ENCODE measurements at places on chromosomes 5 and 9. TPM values are rescaled to one million over a fixed set of nuclear protein-coding genes. Genes with fewer than 3 reads are reported as not detected.

GRCh38 chr5:58761407-58761806 is 178.5 kb downstream of the RAB3C start:
- no peaks in the 10 kb centered on the region for H3K36me3 ChIP-seq
- H3K27me3 ChIP-seq, result no peaks in the 10 kb centered on the region
- H3K4me1 ChIP-seq, result peaks cover 9% of the 10 kb centered on the region
- DNase-seq, result no peak

DNA sequence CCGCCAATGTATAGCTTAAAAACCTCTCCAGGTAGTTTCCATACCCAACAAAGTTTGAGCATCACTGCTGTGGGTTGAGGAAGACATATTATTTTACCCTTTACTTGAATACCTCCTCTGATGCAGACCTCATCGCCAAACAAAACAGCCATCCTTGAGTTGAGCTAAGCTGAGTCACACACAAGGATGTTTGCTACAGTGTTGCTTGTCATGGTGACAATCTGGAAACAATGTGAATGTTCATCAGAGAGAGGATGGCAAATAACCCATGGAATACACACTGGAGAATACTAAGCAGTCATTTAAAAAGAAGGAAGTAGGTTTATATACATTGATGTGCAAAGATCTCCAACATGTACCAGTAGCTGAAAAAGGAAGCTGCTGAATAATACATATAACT is 41.1 kb upstream of the TCF7 start:
- peaks cover 11% of the 10 kb centered on the region for H3K27me3 ChIP-seq
- no peaks in the 10 kb centered on the region for H3K36me3 ChIP-seq
- peaks cover 9% of the 10 kb centered on the region for H3K4me1 ChIP-seq
- no peak for DNase-seq
- no peak overlapping the region for H3K27ac ChIP-seq

DNA sequence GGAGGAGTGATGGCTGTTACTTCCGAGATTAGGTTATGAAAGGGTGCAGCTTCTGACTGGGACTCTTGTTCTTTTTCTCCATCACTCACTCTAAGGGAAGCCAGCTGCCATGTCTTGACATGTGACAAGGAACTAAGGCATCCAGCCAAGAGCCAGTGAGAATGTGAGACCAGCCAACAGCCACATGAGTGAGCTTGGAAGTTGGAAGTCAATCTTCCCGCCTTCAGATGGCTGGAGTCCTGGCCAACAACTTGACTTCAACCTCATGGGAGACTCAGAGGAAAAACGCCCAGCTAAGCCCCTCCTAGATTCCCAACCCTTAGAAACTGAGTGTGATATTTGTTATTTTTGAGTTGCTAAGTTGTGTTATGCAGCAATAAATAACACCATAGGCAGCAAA is 201.1 kb downstream of the SNX18 start:
- H3K27me3 ChIP-seq, result no peaks in the 10 kb centered on the region
- H3K27ac ChIP-seq, result no peak overlapping the region
- H3K4me1 ChIP-seq, result peaks cover 24% of the 10 kb centered on the region
- no peak for DNase-seq
- H3K36me3 ChIP-seq, result no peaks in the 10 kb centered on the region

GRCh38 chr5:123116757-123117156 is 27.7 kb downstream of the PRDM6 start:
- H3K27me3 ChIP-seq, result peaks cover 3% of the 10 kb centered on the region
- H3K27ac ChIP-seq, result no peak overlapping the region
- peaks cover 8% of the 10 kb centered on the region for H3K4me1 ChIP-seq
- no peak overlapping the region for H3K4me3 ChIP-seq
- H3K36me3 ChIP-seq, result no peaks in the 10 kb centered on the region
- no peak for DNase-seq

DNA sequence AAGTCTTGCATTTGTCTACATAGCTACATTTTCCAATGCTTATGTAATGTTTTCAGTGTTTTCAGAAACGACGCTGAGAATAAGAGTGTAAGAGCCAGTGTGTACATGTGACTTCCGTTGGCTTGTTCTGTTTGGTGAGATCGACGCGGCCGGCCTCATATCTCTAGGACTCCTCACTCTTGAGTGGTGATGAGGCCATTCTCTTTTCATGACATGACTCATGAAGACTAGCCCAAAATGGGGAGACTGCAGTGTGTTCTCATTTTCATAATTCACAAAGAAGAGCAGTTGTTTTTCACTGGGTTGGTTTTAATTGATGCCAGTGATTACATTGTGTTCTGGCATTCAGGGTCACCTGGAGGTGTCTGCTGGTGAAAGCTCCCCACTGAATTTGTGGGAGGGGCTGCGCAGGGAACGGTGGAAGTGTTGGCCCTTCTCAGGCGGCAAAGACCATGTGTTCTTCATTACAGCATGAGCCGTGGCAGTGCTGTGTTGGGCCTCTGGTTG is 131.5 kb upstream of the OTULINL start:
- peaks cover 49% of the 10 kb centered on the region for H3K4me1 ChIP-seq
- H3K36me3 ChIP-seq, result peaks cover 5% of the 10 kb centered on the region
- H3K27me3 ChIP-seq, result no peaks in the 10 kb centered on the region
- peak overlapping the region; percentile 87 for H3K27ac ChIP-seq

DNA sequence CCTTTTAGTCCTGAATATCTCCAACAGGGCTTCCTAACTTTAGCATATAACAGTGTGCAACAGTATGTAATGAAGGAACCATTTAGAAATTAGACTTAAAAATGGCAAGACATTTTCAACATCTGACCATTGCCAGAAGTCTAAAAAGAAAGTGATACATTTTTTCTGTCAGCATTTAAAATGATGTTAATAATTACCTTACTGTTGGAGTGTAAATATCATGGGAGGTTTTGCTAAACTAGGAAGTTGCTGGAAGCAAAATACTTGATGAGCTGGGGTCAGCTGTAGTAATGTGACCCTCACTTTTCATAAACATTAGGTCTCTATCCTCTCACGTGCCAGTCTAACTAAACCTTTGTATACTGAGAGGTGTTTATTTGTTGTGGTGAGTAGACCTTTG is 68.8 kb downstream of the NTRK2 start:
- no peaks in the 10 kb centered on the region for H3K27me3 ChIP-seq
- no peak overlapping the region for H3K27ac ChIP-seq
- H3K4me1 ChIP-seq, result no peaks in the 10 kb centered on the region
- no peak for DNase-seq

GRCh38 chr5:171914726-171915338 is 91.6 kb downstream of the FBXW11 start:
- H3K36me3 ChIP-seq, result no peaks in the 10 kb centered on the region
- peaks cover 13% of the 10 kb centered on the region for H3K4me1 ChIP-seq
- no peak overlapping the region for H3K4me3 ChIP-seq
- DNase-seq, result no peak
- H3K27me3 ChIP-seq, result no peaks in the 10 kb centered on the region
- no peak overlapping the region for H3K27ac ChIP-seq

- H3K36me3 ChIP-seq, result no peaks in the 10 kb centered on the region
- no peaks in the 10 kb centered on the region for H3K27me3 ChIP-seq
- H3K27ac ChIP-seq, result no peak overlapping the region
- H3K4me1 ChIP-seq, result peaks cover 5% of the 10 kb centered on the region
- no peak overlapping the region for H3K4me3 ChIP-seq
- no peak for DNase-seq
Measured at GRCh38 chr5:3336666-3337065, 259.0 kb upstream of the IRX1 start.

DNA sequence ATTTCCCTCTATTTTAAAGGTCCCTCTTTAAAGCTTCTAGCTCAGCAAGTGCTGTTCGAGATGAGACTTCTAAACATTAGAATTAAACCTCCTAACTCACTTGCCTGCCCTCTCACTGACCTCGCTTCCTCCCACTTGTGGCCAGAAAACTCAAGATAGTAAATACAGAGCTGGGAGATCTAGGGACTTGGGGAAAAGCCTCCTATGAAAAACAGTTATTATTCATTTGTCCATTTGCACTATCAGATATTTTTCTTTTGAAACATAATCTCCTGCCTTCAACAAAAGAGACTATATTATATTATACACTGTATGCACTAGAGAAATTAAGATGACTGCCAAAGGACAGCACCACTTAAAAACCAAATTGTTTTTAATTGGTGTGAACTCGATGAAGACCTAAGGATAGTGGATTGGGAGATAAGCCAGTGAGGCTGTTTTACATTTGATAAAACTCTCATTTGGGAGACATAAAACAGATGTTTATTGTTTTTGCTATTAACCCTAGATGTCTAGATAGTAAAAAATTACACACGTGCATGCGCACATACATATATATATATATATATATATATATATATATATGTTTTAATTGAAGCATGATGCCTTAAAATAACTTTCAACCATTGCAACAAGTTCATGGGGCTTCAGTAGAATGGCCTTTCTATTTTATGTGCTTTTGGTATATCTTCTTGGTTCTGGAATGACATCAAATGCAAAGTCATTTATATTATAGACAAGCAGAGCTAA is 229.4 kb downstream of the ADAMTSL1 start:
- no peaks in the 10 kb centered on the region for H3K27me3 ChIP-seq
- no peak overlapping the region for H3K4me3 ChIP-seq
- H3K4me1 ChIP-seq, result peaks cover 25% of the 10 kb centered on the region
- no peak for DNase-seq
- no peaks in the 10 kb centered on the region for H3K36me3 ChIP-seq

DNA sequence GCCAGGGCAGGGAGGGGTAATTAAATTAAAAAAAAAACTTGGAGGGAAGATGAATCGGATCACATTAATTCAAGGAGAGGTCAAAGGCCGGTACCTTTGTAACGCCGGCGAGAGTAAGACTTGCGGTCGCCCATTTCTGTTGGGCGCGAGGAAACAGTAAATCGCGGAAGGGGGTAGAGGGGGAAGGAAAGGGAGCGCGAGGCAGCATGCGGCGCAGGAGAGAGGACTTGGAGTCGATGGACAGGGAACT is 324 bp upstream of the RGMB start:
- DNase-seq, result no peak
- no peaks in the 10 kb centered on the region for H3K36me3 ChIP-seq
- H3K27ac ChIP-seq, result peak overlapping the region; percentile 98
- H3K27me3 ChIP-seq, result no peaks in the 10 kb centered on the region

GRCh38 chr9:130672466-130672865 is 8.1 kb downstream of the PRDM12 start:
- peaks cover 14% of the 10 kb centered on the region for H3K27me3 ChIP-seq
- no peak overlapping the region for H3K4me3 ChIP-seq
- no peak overlapping the region for H3K27ac ChIP-seq

DNA sequence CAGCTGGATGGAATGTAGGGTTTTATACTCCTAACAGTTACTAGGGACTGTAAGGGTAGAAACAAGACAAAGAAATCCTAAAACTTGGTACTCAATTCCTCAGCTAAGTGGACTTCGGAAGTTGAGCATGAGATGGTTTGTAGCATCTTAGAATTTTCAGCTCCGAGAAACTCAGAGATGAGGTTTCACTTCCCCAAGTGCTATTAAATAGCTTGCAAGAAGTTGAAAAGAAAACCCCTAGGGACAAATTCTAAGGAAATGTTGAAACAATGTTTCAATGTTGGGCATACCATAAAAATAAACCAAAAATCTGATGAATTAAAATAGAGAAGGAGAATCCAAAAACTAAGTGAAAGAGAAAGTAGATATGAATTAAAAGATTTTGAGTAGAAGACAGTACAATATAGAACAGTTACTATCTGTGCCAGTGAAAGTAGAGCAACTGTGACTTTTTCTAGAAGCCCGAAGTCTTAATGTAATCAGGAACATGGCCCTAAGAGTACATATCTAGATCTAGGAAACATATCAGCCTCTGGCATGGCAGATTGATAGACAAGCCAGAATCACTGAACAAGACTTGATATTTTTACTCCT is 308.6 kb upstream of the RGMB start:
- H3K4me3 ChIP-seq, result no peak overlapping the region
- no peaks in the 10 kb centered on the region for H3K27me3 ChIP-seq
- no peak overlapping the region for H3K27ac ChIP-seq

DNA sequence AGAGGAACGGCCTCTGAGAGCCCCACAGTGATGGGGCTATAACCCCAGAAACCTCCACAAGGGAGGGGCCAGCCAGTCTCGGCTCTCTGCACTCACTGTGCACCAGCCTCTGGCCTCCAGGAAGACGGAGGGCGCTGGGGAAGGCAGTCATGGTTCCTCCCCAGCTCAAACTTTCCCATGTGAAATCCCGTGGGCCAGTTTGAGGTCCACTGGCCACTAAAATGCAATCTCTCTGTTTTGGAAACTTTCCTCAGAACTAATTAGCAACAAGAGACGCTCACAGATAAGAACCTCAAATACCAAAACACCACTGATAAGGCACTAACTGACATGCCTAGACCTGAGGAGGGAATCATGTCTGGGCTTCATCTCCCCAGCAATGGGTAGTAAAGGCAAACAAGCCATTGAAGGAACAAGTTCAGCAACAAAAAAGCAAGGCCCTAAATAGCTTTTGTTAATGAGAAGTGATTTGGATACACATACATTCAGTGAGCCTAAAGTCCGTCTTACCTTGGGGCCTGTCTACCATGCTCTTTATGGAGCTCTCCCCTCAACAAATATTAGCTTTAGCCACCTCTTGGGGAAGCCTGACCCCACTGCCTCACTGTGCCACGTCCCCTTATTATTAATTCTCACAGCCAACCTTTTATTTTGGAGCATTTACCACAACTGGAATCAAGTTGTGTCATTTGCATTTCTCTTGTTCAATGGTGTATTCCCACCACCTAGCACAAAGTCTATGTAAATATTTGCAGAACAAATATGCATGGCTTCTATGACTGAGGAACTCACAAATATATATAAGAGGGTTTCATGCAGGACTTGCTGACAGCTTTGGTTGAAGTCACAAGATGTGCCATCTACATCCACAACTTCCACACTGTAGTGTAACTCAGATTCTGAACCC is 56.1 kb upstream of the GLRX start:
- H3K27ac ChIP-seq, result no peak overlapping the region
- H3K4me3 ChIP-seq, result no peak overlapping the region
- H3K36me3 ChIP-seq, result no peaks in the 10 kb centered on the region
- H3K27me3 ChIP-seq, result no peaks in the 10 kb centered on the region
- no peak for DNase-seq
- peaks cover 33% of the 10 kb centered on the region for H3K4me1 ChIP-seq

DNA sequence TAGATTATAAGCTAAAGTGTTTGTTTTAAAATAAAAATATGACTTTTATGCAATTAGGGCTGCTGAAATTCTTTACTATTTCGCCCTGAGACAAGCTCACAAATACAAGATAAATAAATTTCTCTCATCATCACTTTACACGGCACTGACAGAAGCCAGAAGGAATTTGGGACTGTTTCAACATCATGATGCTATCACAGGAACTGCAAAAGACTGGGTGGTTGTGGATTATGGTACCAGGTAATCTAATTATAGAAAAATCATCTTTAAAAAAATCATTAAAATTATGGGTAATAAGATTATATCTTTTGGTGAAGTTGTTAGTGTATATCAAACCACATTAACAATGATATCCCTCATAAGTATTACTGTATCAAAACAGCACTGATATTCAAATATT is 95.0 kb downstream of the MAN2A1 start:
- H3K27ac ChIP-seq, result no peak overlapping the region
- DNase-seq, result no peak
- no peak overlapping the region for H3K4me3 ChIP-seq
- no peaks in the 10 kb centered on the region for H3K27me3 ChIP-seq
- no peaks in the 10 kb centered on the region for H3K36me3 ChIP-seq

GRCh38 chr5:3590161-3590966 is 5.3 kb upstream of the IRX1 start:
- peaks cover 70% of the 10 kb centered on the region for H3K27me3 ChIP-seq
- H3K4me1 ChIP-seq, result peaks cover 41% of the 10 kb centered on the region
- H3K27ac ChIP-seq, result no peak overlapping the region
- H3K4me3 ChIP-seq, result peak overlapping the region; percentile 42
- H3K36me3 ChIP-seq, result no peaks in the 10 kb centered on the region

Gene TXNDC15
- 32.4 TPM for total RNA-seq

Gene GIN1
- 8.0 TPM for total RNA-seq

Gene IRX2
- 24.3 TPM for total RNA-seq

Gene FUBP3
- 29.6 TPM for total RNA-seq

Gene CCNJL
- total RNA-seq, result not detected

Gene GLRA1
- not detected for total RNA-seq

Measured in suprapubic skin (tissue), 4 donors.